ENCODE measurements at places on chromosomes 5 and 9. TPM values are rescaled to one million over a fixed set of nuclear protein-coding genes. Genes with fewer than 3 reads are reported as not detected.

DNA sequence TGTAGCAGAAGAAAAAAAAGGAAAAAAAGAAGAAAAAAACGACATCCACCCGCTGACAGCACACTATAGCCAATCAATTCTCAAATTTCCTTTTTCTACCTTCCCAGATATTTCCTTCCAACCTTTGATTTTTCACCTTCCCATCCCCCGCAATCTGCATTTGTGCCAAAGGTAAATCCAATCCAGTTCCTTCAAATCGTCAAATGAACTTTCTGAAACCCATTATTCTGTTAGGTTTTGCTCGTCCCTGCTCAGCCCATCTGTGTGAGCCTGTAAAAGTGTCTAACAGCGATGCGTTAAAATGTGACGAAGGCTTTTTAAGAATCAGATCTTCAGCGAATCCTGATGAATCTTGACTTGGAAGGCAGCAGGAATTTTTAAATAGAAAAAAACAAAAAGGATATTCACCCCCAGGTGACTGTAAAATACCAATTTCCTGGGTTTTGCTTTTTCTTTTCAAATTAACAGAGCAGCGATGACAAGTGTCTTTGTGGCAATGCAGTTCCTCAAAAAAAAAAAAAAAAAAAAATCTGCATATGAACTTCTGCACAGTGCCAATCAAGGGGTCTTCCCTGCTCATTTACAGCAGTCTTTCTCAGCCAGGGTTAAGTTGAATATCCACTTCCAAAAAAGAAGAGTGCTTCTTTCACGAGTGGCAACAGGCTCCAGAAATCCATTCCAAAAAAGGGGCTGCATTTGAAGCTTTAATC is 367 bp upstream of the SHC3 start:
- DNase-seq: no peak

DNA sequence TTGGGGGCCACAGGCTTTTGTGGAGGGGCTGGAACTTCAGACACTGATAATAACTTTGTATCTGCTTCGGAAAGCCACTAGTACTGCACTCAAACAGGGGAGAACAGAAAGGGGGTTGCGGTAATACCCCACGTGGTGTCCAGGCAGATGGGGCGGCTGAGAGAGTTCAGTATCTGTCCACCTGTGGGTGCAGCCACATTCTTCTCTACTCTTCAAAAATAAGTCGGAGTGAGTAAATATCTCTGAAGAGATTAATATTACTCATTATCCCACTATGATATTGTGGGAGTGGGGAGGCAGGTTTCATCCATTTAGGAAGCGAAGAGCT is 102.1 kb upstream of the SSBP2 start:
- no peak for DNase-seq

DNA sequence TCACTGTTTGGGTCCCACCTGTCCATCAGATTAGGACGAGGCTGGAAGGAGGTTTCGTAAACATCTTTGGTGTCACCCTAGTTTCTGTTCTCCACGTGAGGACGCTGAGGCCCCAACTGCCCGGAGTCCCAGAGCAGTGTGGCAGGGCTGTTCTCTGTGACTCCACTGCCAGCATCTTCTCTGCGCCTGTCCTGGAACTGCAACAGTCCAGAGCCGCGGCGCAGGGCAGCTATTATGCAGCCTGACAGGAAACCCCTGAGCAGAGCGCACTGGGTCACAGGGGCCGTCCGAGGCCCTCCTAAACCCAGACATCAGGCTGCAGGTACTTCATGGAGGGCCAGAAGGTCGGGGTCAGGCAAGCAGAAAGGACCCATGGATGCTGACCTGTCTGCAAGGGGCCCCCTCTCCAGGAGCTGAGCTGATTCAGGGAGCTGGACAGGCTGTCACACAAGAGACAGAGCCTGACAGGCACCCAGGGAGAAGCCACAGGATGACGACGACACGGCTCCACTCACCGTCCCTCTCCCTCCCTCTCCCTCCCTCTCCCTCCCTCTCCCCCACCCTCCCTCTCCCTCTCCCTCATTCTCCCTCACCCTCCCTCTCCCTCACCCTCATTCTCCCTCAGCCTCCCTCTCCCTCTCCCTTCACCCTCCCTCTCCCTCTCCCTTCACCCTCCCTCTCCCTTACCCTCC is 31.7 kb downstream of the DBH start:
- no peak for DNase-seq

- no peak for DNase-seq
These were observed 154.1 kb upstream of the TUT7 start for GRCh38 chr9:86508208-86508903.

DNA sequence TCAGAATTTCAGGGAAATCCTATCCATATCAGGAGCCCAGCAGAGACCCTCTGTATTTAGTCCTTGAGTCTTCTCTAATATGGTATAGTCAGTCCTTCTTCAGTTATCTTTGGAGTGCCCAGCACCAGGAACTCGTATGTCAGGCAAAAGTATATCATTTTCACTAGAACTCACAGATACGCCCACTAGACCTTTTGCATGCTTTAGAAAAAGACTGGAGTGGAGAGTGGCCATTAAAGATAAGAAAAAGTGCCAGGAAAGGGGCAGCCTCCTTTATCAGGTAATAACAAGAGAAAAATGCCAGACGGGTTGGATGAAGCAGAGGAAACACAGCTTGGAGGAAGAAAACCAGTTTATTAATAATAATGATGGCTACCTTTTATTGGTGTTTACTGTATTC is 63.5 kb downstream of the GPR21 start:
- DNase-seq: no peak

DNA sequence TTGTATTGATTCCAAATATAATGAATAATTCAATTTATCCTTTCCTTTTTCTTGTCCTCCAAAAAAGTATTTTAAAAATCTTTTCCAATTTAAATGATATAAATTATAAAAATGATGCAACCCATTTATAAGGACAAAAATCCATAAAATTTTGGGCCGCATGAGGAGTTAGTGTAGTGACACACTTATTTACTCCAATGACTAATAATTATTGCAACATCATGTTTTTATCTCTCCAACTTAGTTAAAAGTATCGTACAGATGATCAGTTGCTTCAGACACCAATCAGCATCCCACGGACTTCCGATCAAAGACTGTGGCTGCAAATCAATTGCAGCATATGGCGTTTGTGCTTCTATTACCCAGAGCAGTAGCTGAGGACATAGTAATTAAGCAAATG is 58.6 kb downstream of the HTR4 start:
- no peak for DNase-seq

- DNase-seq: no peak
These were observed 42.3 kb downstream of the AOPEP start for GRCh38 chr9:94768766-94769165.

DNA sequence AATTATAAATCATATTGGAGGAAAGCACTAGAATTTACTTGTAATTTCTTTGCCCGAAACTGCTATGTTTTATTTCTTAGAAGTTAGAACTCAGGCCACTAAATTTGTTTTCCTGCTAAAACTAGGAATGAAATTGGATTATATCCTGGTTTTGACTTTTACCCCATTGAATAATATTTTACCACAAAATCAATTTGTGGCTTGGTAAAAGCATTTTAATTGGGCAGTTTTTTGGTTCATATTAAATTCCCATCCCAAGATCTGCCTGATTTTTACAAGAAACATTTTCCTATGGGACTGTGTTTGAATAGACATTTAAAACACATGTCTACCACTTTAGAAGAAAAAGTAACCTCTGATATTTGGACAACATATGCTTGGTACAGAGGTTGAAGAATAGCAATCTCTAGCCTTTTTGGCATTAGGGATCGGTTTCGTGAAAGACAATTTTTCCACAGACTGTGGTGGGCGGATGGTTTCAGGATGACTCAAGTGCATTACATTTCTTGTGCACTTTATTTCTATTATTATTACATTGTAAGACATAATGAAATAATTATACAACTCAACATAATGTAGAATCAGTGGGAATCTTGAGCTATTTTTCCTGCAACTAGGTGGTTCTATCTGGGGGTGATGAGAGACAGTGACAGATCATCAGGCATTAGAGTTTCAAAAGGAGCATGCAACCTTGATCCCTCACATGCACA is 565.6 kb downstream of the PRR16 start:
- no peak for DNase-seq

GRCh38 chr5:116626272-116626723 is 51.7 kb upstream of the SEMA6A start:
- no peak for DNase-seq

GRCh38 chr5:172852490-172853354 is 18.7 kb downstream of the ERGIC1 start:
- DNase-seq: no peak

DNA sequence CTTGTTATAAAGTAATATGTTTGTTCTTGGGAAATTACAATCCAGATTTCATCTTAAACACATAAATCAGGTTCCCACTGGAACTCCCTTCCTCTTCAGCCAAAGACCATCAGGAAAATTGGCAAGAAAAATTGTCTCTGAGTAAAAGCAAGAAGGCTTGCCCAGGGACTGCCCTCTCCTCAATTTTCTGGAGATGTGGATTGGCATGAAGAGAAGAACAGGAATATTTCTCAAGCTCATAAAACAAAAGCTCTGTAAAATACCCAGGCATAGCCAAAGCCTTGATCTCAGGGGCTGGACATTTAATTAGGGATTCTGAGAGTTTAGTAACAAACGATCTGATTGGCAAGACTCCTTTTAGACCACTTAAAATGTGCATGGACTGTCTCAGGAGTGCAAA is 223.4 kb downstream of the ZNF608 start:
- no peak for DNase-seq

- no peak for DNase-seq
These were observed 136.3 kb downstream of the MED27 start for GRCh38 chr9:131943351-131943841.

- DNase-seq: no peak
These were observed 46.7 kb downstream of the PAX5 start for GRCh38 chr9:36987409-36987808.

DNA sequence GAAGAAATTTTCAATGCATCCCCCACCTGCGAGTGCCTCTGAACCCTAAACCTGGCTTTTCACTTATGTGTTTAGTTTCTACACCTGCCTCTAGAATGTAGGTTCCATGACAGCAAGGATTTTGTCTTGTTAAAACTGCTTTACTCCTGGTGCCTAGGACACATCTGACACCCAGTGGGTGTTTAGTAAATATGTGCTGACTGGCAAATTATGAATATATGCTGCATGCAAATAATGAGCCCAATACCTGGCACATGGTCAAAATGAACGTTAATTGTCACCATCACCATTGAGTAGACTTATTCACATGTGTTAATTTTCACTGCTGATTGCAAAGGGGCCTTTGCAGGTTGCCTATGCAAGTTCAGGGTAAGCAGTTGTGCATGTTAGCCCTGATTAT is 249.9 kb upstream of the WWC1 start:
- DNase-seq: no peak

GRCh38 chr9:84228130-84228720 is 112.3 kb downstream of the SLC28A3 start:
- peak; percentile 10 for DNase-seq

DNA sequence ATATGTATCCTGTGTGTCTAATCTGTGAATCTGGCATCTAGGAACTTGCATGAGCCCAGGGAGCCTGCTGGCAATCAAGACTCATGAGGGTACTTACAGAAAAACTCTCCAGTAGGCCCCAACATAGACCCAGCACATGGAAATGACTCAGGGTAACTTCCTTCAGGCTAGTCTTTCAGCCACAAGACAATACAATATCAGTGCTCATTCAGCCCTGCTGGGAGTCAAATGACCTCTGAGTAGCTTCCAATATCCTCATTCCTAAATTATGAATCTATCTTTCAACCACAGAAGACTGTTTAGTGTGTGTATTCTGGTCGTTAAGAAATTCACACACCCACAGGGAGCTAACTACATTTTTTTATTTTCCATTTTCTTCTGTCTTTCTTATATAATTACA is 1273.0 kb downstream of the EFNA5 start:
- DNase-seq: no peak

GRCh38 chr9:108271646-108272348 is 584.0 kb downstream of the ACTL7B start:
- no peak for DNase-seq

DNA sequence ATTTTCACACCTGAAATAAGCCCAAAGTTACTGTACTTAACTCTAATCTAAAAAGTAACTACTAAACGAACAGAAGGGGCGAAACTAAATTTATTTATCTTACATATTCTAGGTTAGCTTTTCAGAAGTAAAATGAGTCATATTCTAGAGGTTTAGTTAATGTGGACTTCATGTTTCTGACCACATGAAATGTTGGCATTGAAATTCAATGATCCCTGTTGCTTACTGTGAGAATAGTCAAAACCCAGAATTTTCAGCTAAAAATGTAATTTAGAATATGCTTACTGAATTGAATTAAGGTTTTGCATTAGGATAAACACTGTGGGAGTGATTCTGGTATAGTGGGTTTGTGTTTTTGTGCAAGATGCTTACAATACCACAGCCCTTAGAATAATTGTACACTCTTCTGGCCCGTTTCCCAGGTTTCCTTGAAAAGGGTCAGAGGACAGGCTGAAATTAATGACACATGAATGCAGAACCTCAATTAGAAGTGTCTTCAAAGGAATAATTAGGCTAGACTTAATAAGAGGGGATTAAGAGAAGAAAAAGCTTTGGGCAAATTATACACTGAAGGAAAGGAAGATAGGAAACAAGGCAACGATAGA is 1.4 kb upstream of the SNX18 start:
- no peak for DNase-seq

- no peak for DNase-seq
These were observed 45.1 kb downstream of the C9orf50 start for GRCh38 chr9:129575818-129576217.

GRCh38 chr5:83553000-83553486 is 81.5 kb downstream of the VCAN start:
- DNase-seq: no peak

GRCh38 chr9:121453232-121453892 is 46.3 kb downstream of the GGTA1 start:
- DNase-seq: no peak

Gene PPP6C
- total RNA-seq: 52.3 TPM

Gene CTSV
- 113 TPM for total RNA-seq

Gene GPRIN1
- 12.8 TPM for total RNA-seq

Gene P4HA2
- total RNA-seq: 8.2 TPM

Gene CTSL
- 34.4 TPM for total RNA-seq

Gene ZER1
- 20.5 TPM for total RNA-seq

Gene NSG2
- total RNA-seq: 0.78 TPM

Gene NUTM2F
- not detected for total RNA-seq

Gene PCDHGC4
- total RNA-seq: 2.4 TPM

Gene PCDHB10
- 1.9 TPM for total RNA-seq

Gene PLPPR1
- 1.2 TPM for total RNA-seq

Gene UBE2D2
- total RNA-seq: 203 TPM

Gene PPP3R2
- total RNA-seq: not detected

Gene SLC4A9
- total RNA-seq: 0.15 TPM

Gene PAEP
- total RNA-seq: not detected

Measured in H1 (cell line).